ENCODE measurements at places on chromosomes 1 and 21. TPM values are rescaled to one million over a fixed set of nuclear protein-coding genes. Genes with fewer than 3 reads are reported as not detected.

The C1orf185 gene
- total RNA-seq: not detected

The OR2L8 gene
- not detected for total RNA-seq

The TTC24 gene
- not detected for total RNA-seq

The CAMTA1 gene
- 91.0 TPM for total RNA-seq

The SETD4 gene
- total RNA-seq: 14.4 TPM

The IFI44L gene
- total RNA-seq: 5.4 TPM

The TAL1 gene
- total RNA-seq: not detected

The A3GALT2 gene
- total RNA-seq: not detected

The UMODL1 gene
- total RNA-seq: not detected

The RAB25 gene
- not detected for total RNA-seq

The TMEM240 gene
- total RNA-seq: not detected

The KRTAP10-6 gene
- total RNA-seq: not detected

The NR5A2 gene
- total RNA-seq: 0.29 TPM

The ILDR2 gene
- total RNA-seq: 4.6 TPM

The TNFSF4 gene
- 1.3 TPM for total RNA-seq

The BEST4 gene
- not detected for total RNA-seq

The CCNL2 gene
- 62.8 TPM for total RNA-seq

The PPOX gene
- 16.3 TPM for total RNA-seq

The SELENBP1 gene
- 5.2 TPM for total RNA-seq

The SELL gene
- 0.36 TPM for total RNA-seq

The SGIP1 gene
- under 0.01 TPM for total RNA-seq

The MSH4 gene
- 0.10 TPM for total RNA-seq

The SPRR3 gene
- not detected for total RNA-seq

The FAM167B gene
- not detected for total RNA-seq

The MUL1 gene
- 22.1 TPM for total RNA-seq

The MROH9 gene
- not detected for total RNA-seq

The CACNA1S gene
- not detected for total RNA-seq
